ENCODE measurements at places on chromosomes 3 and 15.

- no peak for DNase-seq
These were observed 42.2 kb upstream of the GNB5 start for GRCh38 chr15:52233405-52233804.

DNA sequence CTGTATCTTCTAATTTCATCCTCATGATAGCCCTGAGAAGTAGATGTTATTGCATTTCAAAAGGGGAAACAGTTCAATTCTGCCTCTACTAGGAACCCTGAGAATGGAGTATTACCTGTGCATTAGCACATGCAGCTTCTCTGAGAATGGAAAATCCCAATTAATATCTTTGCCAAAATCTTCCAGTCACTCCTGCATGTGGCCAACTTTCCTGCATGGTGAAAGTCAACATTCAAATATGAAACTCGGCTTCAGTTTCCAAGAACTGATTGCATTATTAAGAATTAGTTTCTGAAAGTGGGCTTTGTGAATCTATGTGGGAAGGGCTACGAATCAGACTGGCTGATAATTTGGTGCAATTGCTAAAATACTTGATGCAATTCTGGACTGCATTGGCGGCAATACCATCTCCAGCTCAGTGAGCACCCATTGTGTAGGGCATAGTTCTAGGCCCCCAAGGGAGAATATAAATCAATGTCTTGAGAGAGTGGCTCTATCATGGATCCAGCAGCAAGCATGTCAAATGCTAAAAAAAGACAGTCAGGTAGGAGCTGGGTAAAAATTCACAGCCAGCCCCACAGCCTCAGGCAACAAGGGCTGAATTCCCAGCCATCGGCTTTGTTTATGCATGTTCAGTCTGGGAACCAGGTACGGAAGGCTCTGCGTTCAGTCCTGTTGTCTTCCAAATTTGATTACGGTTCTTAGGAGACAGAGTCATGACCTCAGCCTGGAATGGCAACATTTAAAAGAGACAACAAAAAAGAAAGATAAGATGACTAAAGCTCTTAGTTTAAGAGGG lies 18.8 kb upstream of the BCL6 start:
- no peak for DNase-seq

GRCh38 chr3:86229086-86229774 lies 761.7 kb downstream of the VGLL3 start:
- DNase-seq: no peak

- no peak for DNase-seq
These were observed 269.7 kb downstream of the FOXP1 start for GRCh38 chr3:71313844-71314243.

DNA sequence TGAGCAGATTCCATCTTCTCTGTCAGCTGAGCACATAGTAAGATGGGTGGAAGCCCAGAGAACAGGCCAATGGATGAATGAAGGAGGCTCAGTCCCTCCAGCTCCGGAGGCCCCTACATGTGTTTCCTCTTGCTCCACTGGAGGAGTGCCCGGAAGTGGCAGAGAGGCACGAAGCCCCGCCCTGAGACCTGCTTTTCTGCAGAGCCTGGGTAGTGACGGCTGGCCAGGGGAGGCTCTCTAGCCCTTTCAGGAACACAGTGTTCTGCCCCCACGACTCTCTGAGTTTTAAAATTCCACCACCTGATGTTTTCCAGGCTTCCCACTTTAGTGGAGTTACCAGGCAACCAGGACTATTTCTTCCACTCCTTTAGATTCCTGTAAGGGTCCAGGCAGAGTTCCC lies 149.4 kb upstream of the SLC6A11 start:
- DNase-seq: peak; percentile 85

DNA sequence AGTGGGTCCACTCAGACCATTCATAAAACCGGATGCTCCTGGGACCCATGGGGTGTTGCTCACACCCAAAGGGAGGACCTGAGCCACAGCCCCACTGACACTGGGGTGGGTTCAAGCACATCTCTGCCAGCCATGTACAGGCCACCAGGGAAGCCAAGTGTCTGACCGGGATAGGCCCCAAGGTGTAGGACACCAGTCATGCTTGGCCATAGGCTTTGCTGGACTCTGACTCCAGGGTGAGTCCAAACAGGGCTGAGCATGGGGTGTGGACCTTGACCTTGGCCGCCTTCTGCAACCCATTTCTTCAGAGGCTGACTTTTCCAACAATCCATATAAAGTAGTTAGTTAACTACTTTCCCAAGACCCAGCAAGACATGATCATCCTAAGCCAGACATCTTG lies 31.4 kb upstream of the DUSP7 start:
- DNase-seq: no peak

DNA sequence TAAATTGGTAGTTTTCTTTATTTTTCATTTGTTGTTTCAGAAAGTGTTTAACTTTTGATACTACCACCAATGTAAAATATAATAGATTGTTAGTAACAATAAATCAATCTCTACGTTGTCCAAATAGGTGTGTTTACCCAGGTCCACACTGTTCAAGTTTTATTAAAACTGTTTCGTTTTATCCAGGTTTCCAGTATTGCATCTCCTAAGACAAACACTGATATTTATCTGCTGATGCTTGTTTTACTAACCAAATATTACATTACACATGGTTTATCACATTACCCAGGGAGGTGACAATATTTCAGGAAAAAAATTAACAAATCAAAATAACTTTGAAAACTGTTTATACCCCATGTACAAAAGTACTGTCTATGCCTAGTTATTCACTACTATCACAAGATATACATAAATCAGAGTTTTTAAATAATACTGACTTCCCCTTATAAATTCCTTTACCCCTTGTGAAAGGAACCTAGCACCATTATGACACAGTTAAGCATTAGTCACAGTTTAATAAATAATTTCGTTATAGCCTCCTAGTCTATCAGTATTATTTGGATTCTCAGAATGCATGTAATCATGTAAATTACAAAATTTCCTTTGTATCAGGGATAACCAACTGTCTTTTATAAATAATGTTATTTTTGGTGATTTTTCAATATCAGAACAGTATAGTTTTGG lies 205.3 kb downstream of the ZBTB20 start:
- DNase-seq: no peak

- DNase-seq: no peak
These were observed 76.0 kb upstream of the SNRK start for GRCh38 chr3:43210049-43211027.

GRCh38 chr15:38252481-38253350 lies at the start of gene SPRED1:
SPRED1 (plus strand) TSS chr15:38252836; CDS start chr15:38253186, 350 bp downstream.
- DNase-seq: peak; percentile 73

GRCh38 chr15:76084256-76084655 lies 24.5 kb downstream of the TMEM266 start:
- no peak for DNase-seq

GRCh38 chr3:190368881-190369280 lies 19.1 kb upstream of the CLDN16 start:
- DNase-seq: no peak

GRCh38 chr15:47876986-47877385 lies 159.7 kb downstream of the SEMA6D start:
- no peak for DNase-seq

- no peak for DNase-seq
These were observed 87.2 kb downstream of the MB21D2 start for GRCh38 chr3:192830291-192831110.

All from uterus (tissue), 4 donors.